Type B pancreatic cell (in vitro differentiated cells): ENCODE measurements at places on chromosomes 1 and 21.
A peak's percentile ranks its signal among the peaks of the same experiment; 100 is the strongest.

DNA sequence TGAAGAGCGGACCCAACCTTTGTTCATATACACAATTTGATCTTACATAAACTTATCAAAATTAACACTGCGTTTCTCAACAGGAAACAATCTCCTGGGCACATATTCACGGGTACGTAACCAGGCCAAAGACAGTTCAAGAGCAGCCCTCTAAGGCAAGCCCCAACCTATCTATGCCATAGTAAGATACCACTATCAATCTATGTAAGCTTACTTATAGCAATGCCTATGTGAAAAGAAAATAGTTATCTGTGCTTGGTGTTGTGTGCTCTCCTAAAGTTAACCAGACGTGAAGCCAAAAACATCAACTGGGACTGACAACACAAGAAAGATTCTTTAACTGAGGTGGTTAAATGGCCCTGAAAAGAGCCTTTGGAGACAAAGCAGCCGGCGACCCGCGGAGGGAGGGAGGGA lies 49.4 kb upstream of the BOLA1 start:
- peak overlapping the region; percentile 88 for H3K4me3 ChIP-seq
- H3K27ac ChIP-seq = peak overlapping the region; percentile 81
- DNase-seq = no peak
- H3K4me1 ChIP-seq = peaks cover 37% of the 10 kb centered on the region
- no peaks in the 10 kb centered on the region for H3K27me3 ChIP-seq
- peaks cover 14% of the 10 kb centered on the region for H3K36me3 ChIP-seq

GRCh38 chr1:208154040-208154439 lies 90.1 kb downstream of the PLXNA2 start:
- peaks cover 8% of the 10 kb centered on the region for H3K36me3 ChIP-seq
- H3K4me1 ChIP-seq = peaks cover 34% of the 10 kb centered on the region
- no peaks in the 10 kb centered on the region for H3K27me3 ChIP-seq
- H3K27ac ChIP-seq = no peak overlapping the region
- H3K4me3 ChIP-seq = no peak overlapping the region
- no peak for DNase-seq

DNA sequence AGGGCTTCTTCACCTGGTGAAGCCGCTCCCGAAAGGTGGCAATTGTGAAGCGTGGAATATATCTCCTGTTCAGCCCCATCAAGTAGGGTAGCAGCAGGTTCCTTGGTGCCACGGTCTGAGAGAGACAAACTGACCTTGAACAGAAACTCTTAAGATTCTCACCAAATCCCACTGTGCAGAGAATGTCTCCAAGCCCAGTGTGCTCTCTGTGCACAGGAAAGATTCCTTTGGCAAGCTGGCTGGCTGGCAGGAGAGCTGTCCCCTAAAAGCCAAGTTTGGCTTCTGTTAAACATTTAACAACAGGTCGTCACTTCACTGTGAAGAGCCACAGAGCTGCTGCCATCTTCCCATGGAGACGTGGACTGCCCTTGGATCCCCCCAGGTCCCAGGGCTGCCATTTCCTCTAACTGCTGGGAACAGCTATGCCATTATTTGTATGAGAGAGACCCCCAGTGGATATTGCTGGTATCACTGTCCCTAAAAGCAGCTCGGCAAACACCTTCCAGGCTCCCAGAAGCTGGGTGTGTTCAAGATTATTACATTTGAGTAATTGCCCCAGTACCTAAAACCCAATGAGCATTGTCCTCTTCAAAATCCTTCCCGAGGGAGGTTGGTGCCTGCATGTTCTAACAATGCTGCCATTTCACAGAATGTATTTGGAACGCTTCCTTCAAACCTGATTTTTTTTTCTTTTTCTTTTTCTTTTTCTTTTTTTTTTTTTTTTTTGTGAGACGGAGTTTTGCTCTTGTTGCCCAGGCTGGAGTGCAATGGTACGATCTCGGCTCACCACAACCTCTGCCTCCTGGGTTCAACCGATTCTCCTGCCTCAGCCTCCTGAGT lies 71.8 kb downstream of the CD58 start:
- no peak for DNase-seq
- H3K27ac ChIP-seq = peak overlapping the region; percentile 73
- peaks cover 19% of the 10 kb centered on the region for H3K4me1 ChIP-seq

- peaks cover 50% of the 10 kb centered on the region for H3K27me3 ChIP-seq
- H3K36me3 ChIP-seq = no peaks in the 10 kb centered on the region
- H3K4me3 ChIP-seq = no peak overlapping the region
- H3K4me1 ChIP-seq = no peaks in the 10 kb centered on the region
- DNase-seq = no peak
- H3K27ac ChIP-seq = no peak overlapping the region
Measured at GRCh38 chr1:75125161-75125726, 8.9 kb upstream of the LHX8 start.

DNA sequence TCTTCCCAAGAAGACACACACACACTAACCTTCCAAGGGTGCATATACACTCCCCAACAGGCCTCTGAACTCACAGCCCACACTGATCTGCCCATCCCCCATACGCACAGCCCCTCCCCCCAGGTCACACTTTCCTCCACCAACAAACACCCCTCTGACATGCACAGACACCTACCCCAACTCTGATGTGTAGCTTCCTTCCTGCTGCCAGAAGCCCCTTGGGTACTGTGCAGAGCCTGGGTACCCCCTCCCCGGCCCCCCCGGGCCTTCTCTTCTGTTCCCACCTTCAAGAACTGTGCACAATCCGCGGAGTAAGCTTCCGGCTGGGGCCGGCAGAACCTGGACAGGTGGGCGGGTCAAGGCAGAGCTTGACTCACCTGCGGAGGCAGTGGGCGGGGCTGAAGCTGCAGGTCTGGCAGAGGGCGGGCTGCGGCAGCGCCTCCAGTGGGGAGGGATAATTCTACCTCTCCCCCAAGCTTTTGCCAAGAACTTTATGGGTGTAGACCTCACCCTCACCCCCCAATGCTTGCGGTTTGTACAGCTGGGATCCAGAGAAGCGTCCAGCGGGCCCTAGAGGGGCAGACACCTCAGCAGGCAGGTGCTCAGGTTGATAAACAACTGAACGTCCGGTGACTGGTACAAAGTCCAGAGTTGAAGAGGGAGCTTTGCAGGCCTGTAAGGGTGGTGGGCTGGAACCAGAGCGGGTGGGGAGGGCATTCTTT lies at the start of gene C1orf210:
Gene C1orf210 (minus strand): TSS at position 313 of the 722 bp plus-strand sequence. CDS start 2,311 bp downstream, outside the sequence.
- no peak for DNase-seq
- H3K4me3 ChIP-seq = peak within 1 kb of the TSS; percentile 94
- no peaks in the 10 kb centered on the region for H3K36me3 ChIP-seq
- H3K27me3 ChIP-seq = peaks cover 3% of the 10 kb centered on the region
- H3K4me1 ChIP-seq = peaks cover 12% of the 10 kb centered on the region

- H3K27ac ChIP-seq = no peak overlapping the region
- H3K27me3 ChIP-seq = peaks cover 5% of the 10 kb centered on the region
- H3K4me3 ChIP-seq = no peak overlapping the region
- no peak for DNase-seq
- peaks cover 30% of the 10 kb centered on the region for H3K36me3 ChIP-seq
Measured at GRCh38 chr1:64147759-64148158, 55.7 kb upstream of the UBE2U start.

DNA sequence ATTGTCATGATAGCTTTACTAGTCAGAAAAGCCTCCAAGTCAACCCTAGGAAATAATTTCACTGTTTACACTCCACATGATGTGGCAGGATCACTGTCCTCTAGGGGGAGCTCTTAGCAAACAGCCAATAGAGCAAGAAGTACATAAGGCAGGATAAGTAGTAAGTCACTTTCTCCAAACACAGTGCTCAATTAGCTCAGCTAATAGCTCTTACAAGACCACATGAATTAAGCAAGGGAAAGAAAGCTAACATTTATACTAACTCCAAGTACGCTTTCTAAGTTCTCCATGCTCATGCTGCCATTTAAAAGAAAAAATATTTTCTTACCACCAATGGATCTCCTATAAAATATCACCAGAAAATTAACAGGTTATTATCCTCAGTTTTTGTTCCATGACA lies 66.9 kb upstream of the LRIF1 start:
- H3K27me3 ChIP-seq = peaks cover 14% of the 10 kb centered on the region
- no peak overlapping the region for H3K4me3 ChIP-seq
- no peak for DNase-seq
- no peak overlapping the region for H3K27ac ChIP-seq

DNA sequence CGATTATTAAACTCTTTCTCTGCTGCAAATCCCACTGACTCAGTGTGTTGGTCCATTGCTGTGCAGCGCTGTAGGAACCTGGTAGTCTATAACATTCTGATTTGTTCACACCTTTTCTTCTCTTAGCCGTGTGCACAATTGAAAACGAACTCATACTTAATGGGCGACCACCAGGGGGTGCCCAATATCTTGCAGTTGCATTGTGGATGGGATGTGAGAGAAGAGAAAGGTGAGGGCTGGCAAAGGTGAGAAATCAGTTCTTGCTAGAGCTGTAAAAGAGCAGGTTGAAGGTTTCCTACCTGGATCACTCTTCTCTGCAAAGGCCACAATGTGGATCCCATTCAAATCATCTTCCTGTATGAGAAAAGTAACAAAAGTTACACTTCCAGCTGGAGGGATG lies 51.0 kb downstream of the CASQ2 start:
- peak overlapping the region; percentile 64 for H3K4me3 ChIP-seq
- H3K36me3 ChIP-seq = no peaks in the 10 kb centered on the region
- peaks cover 6% of the 10 kb centered on the region for H3K27me3 ChIP-seq
- DNase-seq = no peak
- H3K27ac ChIP-seq = peak overlapping the region; percentile 70
- H3K4me1 ChIP-seq = peaks cover 20% of the 10 kb centered on the region

- peaks cover 11% of the 10 kb centered on the region for H3K27me3 ChIP-seq
- H3K27ac ChIP-seq = peak within 1 kb of the TSS; percentile 51
- H3K4me1 ChIP-seq = peaks cover 4% of the 10 kb centered on the region
- H3K4me3 ChIP-seq = peak within 1 kb of the TSS; percentile 89
- H3K36me3 ChIP-seq = no peaks in the 10 kb centered on the region
- peak; percentile 95 for DNase-seq
Measured at GRCh38 chr1:20507564-20508410, at the start of gene MUL1. Gene MUL1 (minus strand): TSS chr1:20508151. CDS start chr1:20508024, 127 bp downstream.

DNA sequence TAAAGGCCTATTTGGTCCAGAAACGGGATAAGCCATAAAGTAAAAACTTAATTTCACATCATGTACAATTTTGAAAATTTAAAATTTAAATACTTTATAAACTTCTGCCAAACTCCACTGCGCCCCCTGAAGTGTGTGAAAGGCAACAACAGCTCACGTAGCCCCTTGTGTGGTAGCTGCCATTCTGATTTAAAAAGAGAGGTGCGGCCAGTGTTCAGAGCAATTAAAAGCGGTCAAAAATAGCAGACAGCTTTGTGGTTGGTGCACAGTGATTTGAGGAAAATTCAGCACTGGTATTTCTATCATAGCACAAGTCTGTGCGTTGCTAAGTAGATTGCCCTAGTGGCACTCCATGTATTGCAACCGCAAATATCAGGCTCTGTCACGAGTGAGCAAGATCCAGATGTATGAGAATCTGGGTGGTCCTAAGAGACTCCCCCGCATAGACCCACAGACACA lies 122.5 kb downstream of the ATG4C start:
- no peak overlapping the region for H3K27ac ChIP-seq
- H3K36me3 ChIP-seq = no peaks in the 10 kb centered on the region
- peaks cover 13% of the 10 kb centered on the region for H3K27me3 ChIP-seq
- H3K4me3 ChIP-seq = no peak overlapping the region

DNA sequence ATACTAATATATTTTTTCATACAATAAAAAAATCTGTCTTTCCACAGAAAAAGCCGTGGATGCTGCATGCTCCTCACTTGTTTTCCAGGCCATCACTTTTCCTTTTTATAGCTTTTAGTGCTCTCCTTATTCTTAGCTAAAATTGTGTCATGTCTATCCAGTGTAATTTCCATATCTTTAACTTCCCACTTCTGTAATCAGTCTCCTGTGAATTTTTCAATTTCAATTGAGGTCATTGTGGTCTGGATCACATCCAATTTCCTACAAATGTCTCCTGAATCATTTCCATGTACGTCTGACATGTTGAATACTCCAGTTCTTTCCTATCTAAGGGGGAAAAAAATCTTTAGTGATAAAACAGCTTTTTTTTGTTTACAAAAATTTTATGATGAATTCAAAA lies 838.2 kb upstream of the B3GALT2 start:
- H3K36me3 ChIP-seq = no peaks in the 10 kb centered on the region
- no peaks in the 10 kb centered on the region for H3K27me3 ChIP-seq

DNA sequence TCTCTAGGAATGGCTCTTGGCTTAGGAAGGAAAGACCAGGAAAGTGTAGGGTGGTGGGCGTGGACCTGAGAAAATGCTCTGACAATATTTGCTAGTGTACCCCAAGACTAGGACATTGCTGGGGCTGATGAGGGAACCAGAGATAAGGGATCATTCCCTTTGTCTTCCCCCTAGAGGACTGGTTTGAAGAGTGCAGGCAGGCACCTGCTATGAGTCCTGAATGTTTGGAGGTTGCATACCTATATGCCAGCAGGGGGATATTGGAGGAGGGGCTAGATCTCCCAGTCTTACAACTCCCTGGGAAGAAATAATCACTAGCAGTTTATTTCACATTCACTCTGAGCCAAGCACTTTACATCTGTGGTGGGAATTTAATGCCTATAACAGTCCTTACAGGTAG lies 6.0 kb upstream of the BCL10 start:
- no peak overlapping the region for H3K4me3 ChIP-seq
- H3K27me3 ChIP-seq = peaks cover 12% of the 10 kb centered on the region
- H3K4me1 ChIP-seq = no peaks in the 10 kb centered on the region

DNA sequence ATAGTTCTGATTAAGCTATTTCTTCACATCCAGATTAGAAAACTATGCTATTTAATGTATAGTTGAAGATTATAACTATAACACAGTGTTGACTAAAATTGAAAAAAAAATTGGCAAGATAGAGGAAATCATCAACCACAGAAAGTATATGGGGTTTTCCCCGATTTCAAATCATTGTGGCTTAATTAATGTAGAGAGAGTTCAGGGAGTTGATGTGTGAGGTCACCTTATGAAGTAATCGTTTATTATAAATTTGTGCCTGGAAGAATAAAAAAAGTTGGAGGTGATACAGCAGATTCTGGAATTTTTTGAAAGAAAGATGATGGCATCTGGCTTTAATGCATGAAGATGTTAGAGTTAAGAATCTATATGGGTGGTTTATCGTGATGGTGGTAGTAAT lies 84.3 kb downstream of the PTGS2 start:
- no peaks in the 10 kb centered on the region for H3K27me3 ChIP-seq
- H3K36me3 ChIP-seq = no peaks in the 10 kb centered on the region
- no peak for DNase-seq
- H3K4me1 ChIP-seq = no peaks in the 10 kb centered on the region
- H3K27ac ChIP-seq = no peak overlapping the region
- H3K4me3 ChIP-seq = no peak overlapping the region

GRCh38 chr1:37641059-37641458 lies 6.4 kb upstream of the RSPO1 start:
- no peak overlapping the region for H3K4me3 ChIP-seq
- no peaks in the 10 kb centered on the region for H3K4me1 ChIP-seq
- H3K27me3 ChIP-seq = peaks cover 30% of the 10 kb centered on the region
- DNase-seq = no peak

DNA sequence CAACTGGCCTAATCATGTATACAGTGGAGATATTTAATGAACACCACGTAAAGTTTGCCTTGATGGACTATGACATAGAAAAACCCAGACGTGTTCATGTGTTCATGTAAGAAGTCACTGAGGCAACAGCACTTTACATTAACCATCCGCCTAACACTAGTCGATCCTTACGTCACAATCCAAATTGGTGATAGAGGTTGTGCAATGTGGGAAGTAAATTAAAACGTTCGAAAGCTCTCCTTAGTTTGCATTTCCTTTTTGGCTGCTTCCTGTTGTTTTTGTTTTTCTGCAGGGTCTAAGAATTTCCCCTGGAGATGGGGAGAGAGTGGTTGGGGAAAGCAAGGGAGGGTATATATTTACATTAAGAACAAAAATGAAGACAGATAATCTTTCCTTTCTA lies 587.5 kb upstream of the ADGRL2 start:
- no peaks in the 10 kb centered on the region for H3K4me1 ChIP-seq
- H3K36me3 ChIP-seq = no peaks in the 10 kb centered on the region
- H3K27me3 ChIP-seq = no peaks in the 10 kb centered on the region
- H3K4me3 ChIP-seq = no peak overlapping the region

- no peaks in the 10 kb centered on the region for H3K36me3 ChIP-seq
- no peaks in the 10 kb centered on the region for H3K27me3 ChIP-seq
- peaks cover 53% of the 10 kb centered on the region for H3K4me1 ChIP-seq
- DNase-seq = peak; percentile 62
Measured at GRCh38 chr1:229229721-229230139, 41.2 kb upstream of the RAB4A start.
